ENCODE measurements at places on chromosomes 13 and 19.

GRCh38 chr13:96089749-96090239 lies at the start of gene HS6ST3:
HS6ST3 (plus strand) TSS chr13:96090107.
- DNase-seq, result peak; percentile 38

GRCh38 chr19:13960863-13961784 lies 8.8 kb downstream of the DCAF15 start:
- no peak for DNase-seq

DNA sequence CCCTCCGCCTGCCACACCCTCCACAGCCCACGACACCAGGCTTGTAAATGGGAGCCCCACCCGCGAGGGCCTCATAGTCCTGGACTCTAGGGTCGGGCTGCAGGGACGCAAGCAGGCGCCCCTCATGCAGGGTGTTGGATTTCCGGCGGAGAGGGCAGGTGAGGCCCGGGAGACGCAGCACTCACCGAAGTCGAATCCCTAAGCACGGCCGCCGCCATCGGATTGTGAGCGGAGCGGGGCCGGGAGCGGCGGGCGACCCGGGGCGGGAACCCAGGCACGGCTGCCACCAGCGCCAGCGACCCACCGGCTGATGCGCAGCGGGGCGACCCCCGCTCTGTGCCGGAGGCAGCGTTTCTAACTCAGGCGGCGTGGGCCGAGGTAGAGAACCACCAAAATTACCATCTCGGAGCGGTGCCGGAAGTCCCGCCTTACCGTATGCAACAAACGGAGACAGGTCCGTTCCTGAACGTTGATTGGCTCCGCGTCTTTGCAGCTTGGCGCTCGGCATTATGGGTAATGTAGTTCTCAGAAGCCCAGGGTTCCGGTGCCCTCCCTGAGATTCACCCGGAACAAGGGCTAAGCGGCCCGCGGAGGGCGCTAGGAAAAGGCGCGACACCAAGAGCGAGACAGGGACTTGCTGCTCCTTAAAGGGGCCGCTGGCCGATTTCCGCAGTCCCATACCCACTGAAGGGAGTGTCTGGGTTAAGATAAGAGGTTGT lies at the start of gene ZNF416:
TSS of gene ZNF416 (minus strand) at position 425 of the 719 bp plus-strand sequence. CDS start at position 218, 207 bp downstream.
- peak; percentile 99 for DNase-seq

DNA sequence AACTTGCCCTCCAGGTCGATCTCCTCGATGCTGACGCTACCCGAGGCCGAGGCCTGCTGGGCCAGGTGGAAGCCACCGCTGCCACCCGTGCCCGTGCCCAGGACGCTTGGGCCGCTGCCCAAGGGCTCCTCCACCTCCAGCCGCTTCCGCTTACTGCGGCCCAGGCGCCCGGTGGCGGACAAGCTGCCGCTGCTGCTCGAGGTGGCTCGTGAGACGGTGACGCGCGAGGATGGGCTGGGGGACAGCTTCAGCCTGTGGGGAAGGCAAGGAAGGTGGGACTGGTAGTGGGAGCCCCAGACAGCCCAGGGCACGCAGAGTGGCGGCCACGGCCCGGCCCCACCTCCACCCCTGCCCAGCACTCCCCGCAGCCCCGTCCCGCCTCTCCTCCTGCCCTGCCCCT lies 6.5 kb upstream of the TIMM13 start:
- no peak for DNase-seq

DNA sequence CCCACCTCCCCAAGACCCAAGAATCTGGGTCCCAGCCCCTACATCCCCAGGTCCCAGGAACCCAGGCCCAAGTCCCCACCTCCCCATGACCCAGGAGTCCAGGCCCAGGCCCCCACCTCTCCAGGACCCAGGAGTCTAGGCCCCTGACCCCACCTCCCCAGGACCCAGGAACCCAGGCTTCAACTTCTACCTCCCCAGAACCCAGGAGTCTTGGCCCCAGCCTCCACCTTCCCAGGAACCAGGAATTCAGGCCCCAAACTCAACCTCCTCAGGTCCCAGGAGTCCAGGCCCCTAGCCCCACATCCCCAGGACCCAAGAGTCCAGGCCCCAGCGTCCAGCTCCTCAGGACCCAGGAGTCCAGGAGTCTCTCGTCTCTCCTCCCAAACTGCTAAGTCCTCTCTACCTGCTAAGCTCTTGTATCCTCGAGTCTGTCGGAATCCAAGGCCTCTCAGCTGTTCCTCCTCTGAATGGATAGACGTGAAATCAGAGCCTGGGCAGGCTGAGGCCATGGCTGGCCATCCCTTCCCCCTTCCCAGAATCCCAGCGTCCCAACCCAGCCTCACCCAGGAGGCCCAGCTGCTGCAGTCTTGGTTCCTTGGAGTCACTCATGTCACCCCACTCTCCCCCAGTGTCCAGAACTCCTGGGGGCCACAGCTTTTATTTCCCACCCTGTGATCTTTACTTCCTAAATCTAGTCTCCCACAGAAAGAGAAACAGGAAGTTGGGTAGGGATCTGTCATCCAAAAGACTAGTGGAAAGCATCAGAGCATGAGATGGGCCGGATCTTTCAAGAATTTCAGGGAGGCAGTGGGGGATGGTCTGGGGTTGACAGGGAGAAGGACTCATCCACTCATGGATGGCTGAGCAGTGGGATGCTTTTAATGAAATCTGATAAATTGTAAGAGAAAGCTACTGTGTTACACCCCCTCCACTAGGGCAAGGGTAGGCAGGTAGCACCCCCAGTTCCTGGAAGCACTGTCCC lies at the start of gene CD209:
TSS of gene CD209 (minus strand) at position 632 of the 982 bp plus-strand sequence. CDS start at position 609, 23 bp downstream.
- no peak for DNase-seq

DNA sequence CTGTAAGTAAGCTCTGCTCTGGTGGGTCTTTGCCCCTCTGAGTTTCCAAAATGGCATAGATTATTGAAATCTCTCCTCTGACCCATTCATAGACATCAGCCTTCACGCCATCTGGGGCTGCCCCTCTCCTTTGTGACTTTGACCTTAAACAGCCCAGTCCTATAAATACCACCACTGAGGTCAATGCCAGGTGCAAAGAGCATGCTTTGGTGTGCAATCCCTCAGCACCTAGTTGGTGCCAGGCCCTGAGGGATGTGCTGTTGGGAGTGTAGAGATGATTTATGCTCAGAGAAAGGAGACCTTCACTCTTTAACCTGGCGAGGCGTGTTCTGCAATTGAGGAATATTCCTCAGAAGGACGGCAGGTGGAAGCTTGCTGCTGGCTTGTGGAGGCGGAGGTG lies 121.7 kb upstream of the TSHZ3 start:
- no peak for DNase-seq

GRCh38 chr19:35347930-35348298 lies 212 bp downstream of the FFAR1 start:
- no peak for DNase-seq

GRCh38 chr19:28646629-28647028 lies 566.3 kb downstream of the UQCRFS1 start:
- no peak for DNase-seq

- DNase-seq, result no peak
Observed at GRCh38 chr13:52926971-52927370, 78.5 kb upstream of the PCDH8 start.

DNA sequence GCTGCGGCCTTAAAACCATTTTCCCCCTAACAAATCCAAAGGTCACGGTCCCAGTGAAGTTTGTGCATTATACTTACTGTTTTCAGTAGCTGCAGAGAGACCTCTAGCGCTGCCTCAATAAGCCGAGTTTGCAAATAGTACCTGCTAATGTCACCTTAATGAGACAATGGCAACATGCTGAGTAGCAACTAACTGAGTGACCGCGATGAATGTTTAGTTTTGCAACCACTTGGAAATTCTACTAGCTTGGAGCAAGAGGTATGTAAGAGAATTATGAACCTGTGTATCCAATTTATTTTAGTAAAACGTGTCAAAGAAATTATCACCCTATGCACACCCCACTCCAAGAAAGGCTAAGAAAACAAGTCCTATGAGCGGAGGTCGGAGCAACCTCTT lies 1.2 kb downstream of the KPNA3 start:
- DNase-seq, result peak; percentile 73

GRCh38 chr13:51229731-51230130 lies 7.5 kb downstream of the FAM124A start:
- no peak for DNase-seq

DNA sequence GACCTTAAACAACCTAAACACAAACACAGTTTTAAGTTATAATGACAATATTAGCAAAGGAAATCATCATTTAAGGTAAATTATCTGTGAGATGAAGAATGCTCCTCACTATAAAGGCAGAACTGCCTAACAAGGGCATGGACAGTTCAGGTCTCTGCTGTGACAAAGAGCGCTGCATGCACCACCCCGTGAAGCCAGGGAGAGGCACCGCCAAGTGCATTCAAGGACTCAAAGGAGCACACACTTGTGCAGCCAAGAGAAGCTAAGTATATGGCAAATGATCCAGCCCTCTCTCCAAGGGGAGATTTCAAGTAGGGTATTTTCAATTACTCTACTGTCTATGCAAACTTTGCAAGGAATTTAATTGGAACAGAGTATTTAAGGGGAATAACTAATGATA lies 126.0 kb downstream of the RAP2A start:
- no peak for DNase-seq

- DNase-seq, result no peak
Observed at GRCh38 chr13:105403086-105403485, 1132.4 kb downstream of the EFNB2 start.

GRCh38 chr19:32708457-32708856 lies 11.1 kb upstream of the TDRD12 start:
- DNase-seq, result no peak
